ENCODE measurements at places on chromosomes 12 and 14.
A peak's percentile ranks its signal among the peaks of the same experiment; 100 is the strongest.

DNA sequence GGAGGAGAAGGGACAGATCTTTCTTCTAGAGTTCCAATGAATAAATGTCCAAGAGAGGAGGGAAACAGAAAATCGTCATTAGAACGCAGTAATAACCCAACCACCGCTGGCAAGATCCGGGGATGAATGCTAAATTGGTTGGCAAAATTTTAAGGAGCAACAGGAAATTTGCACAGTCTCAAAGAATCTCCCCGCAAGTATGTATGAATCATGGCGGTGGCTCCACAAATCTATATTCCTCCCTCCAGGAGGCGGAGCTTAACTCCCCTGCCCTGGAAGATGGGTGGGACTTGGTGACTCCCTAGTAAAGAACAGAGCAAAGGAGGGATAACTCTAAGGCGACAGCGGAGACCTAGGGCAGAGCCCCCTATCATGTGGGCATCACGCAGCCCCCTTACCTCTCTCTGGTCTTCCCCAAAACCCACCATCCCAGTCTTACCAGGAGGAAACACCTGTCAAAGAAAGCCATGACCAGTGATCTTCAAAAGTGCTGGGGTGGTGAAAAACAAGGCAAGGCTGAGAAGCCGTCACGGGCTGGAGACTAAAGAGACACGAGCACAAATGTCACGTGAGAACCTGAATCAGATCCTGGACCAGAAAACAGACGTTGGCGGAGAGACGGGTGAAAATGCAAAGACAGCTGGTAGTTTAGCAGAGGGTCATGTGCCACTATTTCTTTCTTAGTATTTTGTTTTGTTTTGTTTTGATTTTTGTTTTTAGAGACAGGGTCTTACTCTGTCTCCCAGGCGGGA, 125.8 kb downstream of the NCOR2 start:
- no peak for DNase-seq

- peak; percentile 63 for DNase-seq
Measured at GRCh38 chr12:4269279-4269991, 4.1 kb upstream of the CCND2 start.

GRCh38 chr14:95245334-95245733, 74.4 kb downstream of the CLMN start:
- no peak for DNase-seq

- no peak for DNase-seq
Measured at GRCh38 chr12:22610131-22610530, 14.8 kb upstream of the ETNK1 start.

DNA sequence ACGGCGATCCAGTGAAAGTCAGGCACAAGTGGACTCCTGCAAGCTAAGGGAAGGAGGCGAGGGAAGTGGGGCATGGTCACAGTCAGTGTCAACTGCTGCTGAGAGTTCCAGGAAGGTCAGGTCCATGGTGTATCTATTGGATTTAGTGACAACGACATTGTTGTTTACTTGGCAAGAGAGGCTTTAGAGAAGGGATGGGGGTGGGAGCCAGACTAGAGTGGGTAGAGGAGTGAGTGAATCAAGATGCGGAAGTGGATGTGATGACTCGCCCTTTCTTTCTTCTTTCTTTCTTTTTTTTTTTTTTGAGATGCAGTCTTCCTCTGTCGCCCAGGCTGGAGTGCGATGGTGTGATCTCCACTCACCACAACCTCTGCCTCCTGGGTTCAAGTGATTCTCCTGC, 12.5 kb downstream of the P2RX7 start:
- DNase-seq, result no peak

DNA sequence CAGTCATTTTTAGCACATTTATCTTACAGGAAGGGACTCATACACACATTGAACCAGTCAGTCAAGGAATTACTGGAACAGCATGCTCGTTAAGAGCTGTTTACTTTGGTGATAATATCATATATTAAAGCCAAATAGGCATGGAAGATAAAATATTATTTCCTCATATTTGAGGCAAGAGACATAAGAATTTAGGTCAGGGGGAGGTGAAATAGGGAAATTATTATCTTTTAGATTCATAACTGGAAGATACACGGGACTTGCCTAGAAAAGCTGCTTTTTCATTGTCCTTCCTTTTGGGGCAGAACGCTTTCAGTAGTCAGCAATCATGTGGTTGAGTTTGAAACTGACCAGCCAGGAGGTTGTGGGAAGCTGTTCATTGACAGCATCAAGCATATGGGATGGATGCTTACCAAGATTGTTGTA, 72.5 kb downstream of the NTN4 start:
- no peak for DNase-seq

GRCh38 chr14:81432219-81432661, 32.1 kb upstream of the STON2 start:
- DNase-seq, result no peak

DNA sequence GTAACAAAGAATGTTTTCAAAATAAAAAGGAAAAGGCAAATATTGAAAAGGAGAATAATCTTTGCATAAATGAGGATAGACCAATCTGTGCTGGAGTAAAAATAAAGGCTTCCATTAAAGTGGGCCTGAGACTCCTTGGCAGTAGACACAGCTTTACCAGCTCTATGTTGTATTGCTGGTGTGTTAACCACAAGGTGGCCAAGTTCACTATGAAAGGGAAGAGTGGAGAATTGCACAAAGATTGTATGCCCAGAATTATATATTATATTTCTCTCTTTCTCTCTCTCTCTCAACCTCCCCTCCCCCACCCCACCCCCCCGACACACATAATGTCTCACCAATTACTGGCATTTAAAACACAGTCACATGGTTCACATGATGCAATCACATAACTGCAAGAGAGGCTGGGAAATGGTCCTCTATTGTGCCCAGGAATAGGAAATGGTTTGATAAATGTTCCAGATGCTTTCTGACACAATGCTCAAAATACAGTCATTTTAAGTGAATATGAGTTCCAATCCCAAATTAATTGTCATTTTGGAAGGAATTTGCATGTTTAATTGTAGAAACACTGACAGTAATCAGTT, 222.6 kb upstream of the SYT1 start:
- no peak for DNase-seq

- DNase-seq, result no peak
Measured at GRCh38 chr12:24415934-24416333, 466.5 kb upstream of the SOX5 start.

DNA sequence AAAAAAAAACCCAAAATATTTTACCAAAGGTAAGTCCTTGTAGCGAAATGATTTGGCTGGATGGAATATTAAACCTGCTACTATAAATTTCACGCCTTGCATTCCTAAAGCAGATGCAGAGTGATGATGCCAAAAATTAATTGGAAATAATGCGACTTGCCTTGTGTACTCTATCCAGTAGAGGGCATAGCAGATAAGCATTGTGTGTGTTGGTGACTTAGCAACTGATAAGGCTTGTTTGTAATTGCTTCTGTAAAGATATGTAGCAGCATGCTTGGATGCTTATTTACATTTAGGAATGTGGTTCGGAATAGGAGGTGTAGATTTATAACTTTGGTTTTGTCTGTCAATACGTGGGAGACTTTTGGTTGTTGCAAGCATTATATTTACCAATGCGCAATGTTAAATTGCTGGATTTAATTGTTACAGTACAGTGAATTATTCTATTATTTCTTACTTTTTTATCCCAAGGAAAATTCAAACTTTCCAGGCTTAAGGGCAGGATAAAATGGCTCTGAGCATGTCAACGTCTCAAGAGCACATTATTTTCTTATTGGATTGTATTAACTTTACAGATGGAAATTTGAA, 80.5 kb downstream of the TMEM260 start:
- DNase-seq, result peak; percentile 65

GRCh38 chr12:31393004-31393550, 67.1 kb upstream of the SINHCAF start:
- no peak for DNase-seq
